AG09319 (cell line): ENCODE measurements at places on chromosomes 13 and 19.

DNA sequence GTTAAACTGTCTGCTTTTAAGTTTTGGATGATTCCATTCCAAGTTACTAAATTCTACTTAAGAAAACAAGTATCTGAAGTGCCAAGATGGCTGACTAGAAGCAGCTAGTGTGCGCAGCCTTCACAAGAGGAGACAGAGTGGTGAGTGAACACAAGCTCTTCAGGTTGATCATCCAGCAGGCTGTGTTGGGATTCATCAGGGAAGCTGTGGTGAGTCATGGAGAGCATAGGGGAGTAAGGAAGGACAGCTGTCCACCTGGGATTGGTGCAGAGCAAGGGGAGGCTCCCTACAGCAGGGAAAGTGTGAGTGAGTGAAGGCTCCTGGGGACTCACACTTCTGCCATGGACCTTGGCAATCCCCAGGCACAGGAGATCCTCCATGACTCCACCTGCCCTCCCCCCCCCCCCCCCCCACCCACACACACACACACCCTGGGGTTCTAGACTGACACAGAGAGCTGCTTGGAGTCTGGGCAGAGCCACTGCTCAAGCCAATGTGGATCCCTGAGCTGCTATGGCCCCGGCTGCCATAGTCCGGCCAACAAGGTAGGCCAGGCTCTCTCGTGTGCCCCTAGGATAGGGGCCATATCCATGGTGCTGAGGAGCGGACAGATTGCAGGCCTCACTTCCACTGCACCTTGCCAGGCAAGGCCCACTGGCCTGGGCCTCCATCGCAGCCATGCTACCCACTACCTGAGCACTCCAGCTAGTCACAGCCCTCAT lies 23.5 kb downstream of the SLC25A15 start:
- no peak for DNase-seq

GRCh38 chr13:52002361-52002760 lies 8.9 kb downstream of the ATP7B start:
- no peak for DNase-seq

DNA sequence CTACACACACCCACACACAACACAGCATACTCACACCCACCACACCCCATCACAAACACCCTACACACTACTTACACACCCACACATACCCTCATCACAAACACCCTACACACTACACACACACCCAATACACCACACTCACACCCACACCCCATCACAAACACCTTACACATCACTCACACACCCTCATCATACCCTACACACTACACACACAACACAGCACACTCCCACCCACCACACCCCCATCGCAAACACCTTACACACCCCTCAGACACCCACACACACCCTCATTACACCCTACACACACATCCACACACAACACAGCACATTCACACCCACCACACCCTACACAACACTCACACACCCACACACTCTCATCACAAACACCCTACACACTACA lies 15.8 kb downstream of the PEPD start:
- DNase-seq: no peak

- DNase-seq: no peak
Measured at GRCh38 chr19:40778706-40779284, 748 bp downstream of the RAB4B start.

DNA sequence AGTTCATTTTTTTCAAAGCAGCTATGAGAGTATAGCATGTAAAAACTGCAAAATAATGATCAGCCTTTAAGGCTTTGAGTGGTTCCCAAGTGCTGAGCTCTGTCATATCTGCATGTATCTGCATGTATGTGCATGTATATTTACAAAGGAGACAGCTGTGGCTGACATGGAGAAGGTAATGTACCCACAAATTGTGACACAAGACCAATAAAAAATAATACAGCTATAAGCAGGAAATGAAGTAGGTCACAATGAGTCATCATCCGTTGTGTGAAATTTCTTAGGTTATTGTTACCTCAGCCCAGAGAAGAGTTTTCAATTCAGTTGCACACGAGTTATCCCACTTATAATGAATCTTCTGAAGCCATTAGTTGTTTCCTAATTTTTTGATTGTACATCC lies 60.9 kb upstream of the MED4 start:
- DNase-seq: no peak

- no peak for DNase-seq
Measured at GRCh38 chr19:44671400-44671799, at the start of gene CEACAM19. Gene CEACAM19, plus strand, starts transcription at chr19:44671482. Its CDS starts 450 bp downstream, at chr19:44671932.

DNA sequence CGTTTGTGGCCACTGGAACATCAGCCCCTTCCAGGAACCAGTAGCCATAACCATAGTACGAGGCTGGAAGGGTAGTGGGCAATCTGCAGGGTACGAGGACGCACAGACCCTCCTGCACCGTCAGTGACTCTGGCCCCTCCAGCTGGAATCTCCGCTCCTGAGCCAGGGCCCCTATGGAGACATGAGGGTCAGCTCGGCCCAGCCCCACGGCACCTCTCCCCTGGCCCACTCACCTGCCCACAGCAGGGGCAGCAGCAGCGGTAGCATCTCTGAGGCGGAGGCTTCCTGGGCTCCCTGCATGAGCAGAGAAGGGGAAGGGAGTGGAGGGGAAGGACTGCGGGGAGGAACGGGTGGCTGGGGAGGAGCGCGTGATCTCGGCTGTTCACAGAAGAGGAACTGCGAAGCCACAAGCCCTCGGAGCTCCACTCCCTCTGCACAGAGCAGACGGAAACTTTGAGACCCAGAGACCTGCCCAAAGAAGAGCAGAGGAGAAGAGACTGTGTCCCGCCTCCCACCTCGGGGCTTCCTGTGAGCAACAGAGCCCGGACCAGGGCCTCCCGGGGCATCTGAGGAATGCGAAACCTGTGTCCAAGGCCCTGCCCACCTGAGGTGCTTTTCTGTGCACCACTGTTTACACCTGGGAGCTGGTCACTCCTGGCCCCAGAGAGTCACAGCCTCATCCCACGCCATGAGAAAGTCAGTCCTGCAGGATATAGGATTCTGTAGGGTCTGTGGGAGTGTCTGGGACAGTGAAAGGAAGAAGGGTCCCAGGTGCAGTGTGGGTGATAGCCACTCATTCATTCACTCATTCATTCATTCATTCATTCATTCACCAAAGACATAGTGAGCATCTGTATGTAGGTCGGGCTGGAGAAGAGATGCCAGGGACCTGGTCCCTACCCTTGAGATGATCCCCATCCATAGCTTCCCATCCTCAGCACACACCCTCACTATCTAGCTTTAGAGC lies at the start of gene SIGLEC6:
Gene SIGLEC6 (minus strand): TSS at position 322 of the 967 bp plus-strand sequence. CDS start 22 bp downstream, at position 300.
- no peak for DNase-seq

GRCh38 chr13:113742000-113742441 lies 17.0 kb upstream of the TMEM255B start:
- DNase-seq: no peak

DNA sequence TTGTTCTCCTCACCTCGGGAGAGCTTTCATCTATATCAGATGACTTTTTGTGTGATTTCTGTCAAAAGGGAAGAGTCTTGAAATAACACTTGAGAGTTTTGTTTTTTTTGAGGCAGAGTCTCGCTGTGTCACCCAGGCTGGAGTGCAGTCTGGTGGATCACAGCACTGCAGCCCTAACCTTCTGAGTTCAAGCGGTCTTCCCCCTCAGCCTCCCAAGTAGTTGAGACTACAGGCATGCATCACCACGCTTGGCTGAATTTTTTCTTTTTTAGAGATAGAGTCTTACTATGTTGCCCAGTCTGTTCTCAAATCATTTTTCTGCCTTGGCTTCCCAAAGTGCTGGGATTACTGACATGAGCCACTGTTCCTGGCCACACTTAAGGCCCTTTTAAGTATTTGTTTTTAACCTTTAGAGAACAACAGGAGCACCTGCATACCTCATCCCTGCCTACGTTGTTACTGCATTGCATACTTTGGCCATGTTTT lies 11.4 kb downstream of the NDFIP2 start:
- no peak for DNase-seq

DNA sequence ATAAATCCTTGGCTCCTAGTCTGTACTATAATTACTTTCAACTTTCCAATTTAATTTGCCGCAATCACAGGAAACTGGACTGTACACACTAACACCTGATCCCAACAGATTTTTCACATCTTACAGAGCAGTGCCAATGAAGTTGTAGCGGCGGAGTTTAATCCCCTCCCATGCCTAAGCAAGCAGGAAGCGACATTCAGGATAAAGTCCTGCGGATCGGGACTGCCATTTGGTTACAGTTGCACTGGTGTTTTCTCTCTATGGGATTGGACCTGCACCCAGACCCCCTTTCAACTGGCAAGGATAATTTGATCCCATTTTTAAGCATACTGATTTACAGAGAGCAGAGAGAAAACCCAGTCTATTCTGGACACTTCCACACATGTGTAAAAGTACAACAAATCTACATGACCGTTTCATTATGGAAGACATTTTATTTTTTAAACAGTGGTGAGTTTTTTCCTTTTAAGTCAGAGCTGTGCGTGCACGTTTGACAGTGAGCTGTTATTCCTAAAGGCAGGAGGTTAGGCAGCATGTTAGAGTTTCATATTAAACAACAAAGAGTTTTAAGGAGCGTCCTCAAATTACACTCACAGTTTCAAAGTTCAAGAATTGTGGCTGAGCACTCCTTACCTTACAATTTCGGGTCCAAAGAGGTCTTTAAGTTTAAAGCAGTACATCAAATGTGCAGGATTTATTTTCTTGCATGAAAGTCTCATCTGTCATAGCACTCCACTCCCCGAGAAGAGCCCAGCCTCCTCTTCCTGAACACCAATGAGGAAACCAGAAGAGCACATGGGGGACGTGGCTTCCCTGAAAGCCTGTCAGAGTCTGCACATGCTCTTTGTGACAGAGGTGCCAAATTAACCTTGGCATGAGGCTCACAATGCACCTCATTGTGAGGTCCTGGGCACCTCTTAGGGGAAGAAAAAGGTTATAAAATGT lies 141.6 kb upstream of the RFC3 start:
- peak; percentile 10 for DNase-seq

- DNase-seq: no peak
Measured at GRCh38 chr19:49514151-49514550, 1.7 kb downstream of the FCGRT start.

DNA sequence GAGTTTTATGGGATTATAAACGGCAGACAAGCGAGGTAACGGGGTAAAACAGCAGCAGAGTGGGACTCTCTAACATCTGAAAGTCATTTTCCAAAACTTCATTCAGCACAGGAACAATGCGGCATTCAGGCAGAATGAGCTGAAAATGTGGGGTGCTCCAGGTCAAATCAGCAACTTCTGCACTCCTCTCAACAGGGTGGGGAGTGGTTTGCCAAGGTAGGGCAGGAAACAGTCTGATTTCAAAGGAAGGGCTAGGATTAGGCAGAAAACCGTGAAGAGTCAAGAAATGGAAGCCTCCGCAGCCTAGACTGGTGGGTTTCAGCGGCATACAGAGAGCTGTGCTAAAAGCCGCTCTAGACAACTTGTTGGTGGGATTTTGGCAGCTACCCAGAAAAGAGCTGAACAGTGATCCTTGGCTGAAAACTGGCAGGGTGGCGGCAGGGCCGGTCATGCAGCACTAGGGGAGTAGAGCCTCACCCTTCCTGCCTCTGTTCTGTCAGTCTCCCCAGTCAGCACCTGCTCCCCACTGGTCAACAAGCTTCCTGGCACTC lies 154.2 kb upstream of the KLF12 start:
- no peak for DNase-seq

DNA sequence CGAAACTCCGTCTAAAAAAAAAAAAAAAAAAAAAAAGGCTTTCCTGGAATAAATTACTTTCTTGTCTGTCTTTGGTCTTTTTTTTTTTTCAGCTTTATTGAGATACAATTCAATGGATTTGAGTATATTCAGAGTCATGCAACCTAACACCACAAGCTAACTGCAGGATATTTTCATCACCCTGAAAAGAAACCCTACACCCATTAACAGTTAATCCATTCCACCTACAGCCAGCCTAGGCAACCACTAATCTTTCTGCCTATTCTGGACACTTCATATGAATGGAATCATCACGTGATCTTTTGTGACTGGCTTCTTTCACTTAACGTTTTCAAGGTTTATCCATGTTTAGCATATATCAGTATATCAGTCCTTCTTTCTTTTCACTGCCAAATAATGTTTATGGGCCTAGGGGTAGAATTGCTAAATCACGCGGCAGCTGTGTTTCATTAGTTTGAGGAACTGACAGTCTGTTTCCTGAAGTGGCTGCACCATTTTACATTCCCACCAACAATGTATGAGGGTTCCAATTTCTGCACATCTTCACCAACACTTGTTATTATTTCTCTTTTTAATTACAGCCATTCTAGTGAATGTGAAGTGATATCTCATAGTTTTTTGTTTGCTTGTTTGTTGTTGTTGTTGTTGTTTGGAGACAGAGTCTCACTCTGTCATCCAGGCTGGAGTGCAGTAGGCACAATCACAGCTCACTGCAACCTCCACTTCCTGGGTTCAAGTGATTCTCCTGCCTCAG lies 19.9 kb downstream of the LRFN3 start:
- no peak for DNase-seq

DNA sequence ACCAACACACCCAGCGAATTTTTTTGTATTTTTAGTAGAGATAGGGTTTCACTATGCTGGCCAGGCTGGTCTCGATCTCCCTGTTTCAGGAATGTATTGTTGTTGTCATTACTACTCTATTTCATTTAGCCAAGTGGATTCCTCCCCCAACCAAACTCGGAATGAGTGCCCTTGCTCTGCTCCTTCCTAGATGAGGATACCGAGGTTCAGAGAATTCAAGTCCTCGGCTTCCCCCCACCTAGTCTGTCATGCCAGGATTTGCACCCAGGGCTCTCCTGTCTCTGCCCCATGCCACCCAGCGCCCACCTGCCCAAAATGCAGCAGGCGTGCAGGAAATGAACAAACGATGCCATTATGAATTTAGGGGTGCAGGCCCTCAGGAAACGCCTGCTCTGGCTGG lies 3.5 kb upstream of the SPACA4 start:
- DNase-seq: no peak

DNA sequence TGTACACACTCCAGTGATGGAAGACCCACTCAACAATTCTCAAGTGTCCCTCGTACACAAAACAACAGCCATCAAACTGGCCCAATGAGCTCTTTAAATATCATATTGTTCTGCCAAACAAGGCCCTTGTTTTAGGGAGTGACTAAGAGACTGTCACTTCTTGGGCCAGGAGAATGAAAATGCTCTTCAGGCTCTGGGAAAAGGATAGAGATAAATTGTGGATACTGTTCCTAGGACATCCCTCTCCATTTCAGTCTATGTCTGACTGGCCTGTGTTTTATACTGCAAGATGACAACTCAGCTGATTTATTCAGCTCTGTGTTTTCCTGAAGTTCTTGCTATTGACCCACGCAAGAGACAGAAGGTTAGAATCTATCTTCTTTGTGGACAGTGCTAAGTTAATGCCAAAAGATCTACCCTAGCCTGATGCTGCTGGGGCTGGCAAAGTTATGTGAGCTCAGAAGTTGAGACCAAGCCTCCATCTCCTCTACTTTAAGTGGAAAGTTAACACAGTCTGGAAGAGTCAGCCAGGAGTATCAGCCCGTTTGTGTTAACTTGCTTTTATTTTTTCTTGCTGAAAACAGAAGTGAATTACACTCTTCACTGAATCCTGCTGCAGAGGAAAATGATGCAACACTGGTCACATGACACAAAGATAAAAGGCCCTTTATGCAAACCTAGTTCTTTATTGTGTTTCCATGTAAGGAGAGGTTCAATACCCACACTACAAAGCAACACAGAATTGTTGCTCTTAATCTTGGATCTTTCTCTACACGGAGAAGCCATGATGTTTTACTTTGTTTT lies 14.6 kb downstream of the FRY start:
- DNase-seq: no peak
